ENCODE measurements at places on chromosomes 2 and 18.

DNA sequence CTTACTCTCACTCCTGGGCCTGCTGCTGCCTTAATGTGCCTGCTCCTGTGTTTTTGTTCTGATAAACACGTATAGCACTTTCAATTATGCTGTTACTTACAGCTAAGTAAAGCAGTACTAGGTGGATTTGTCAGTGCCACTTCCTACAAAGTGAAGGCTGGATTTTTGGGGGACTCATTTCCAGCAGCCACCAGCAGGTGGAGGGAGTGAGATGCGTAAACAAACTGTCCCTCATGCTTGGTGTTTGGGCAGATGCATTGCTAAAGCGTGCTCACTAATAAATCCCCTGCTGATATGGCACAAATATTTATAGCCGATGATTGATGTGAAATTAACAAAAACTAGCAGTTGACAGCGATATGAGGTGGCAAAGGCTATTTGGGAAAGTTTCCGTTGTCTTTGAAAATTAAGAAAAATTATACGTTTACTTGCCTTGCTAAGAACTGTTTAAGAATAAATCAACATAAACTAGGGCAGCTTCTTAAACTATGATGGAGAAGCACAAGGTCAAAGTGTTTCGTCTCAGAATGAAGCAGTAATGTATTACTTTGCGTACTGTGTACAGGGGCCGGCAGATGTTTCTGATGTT lies 101.7 kb downstream of the AGAP1 start:
- no peak for DNase-seq

DNA sequence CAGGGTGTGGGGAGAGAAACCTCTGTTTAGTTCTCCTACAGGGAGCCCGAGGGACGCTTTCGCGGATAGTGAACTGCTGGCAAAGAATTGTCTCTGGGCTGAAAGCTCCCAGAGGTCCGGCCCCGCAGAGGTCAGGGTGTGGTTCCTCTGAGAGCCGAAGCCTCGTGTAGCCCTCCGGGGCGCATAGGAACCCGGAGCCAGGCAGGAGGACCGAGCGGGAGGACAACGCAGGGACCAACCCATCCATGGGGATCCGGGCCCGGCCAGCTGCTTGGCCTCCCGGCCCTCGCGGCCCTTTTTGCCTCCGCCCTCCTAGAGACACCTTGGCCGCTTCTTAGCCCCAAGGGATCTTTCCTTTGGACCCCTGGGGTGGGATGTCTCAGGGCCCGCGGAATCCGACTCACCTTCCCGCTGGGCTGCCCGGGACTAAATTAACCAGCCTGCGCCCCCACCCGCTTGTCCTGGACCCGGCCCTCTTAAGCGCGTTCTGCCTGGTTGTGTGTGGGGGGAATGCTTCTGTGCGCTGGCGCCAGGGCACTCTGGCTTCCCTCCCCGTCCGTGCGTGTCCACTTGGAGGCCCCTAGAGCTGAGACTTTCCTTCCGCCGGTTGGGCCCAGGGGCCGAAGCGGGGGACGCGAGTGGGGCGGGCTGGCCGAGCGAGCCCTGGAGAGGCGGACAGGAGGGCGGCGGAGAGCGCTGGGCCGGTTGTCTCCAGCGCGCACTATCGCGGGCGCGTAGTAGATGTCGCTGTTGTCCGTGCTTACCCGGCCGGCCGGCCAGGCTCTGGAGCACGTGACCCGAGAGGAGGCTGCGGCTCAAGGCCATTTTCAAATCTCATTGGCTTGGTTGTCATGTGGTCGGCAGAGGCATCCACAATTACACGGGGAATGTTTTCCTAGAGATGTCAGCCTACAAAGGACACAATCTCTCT lies at the start of gene HOXD10:
TSS of gene HOXD10 (plus strand) at position 896 of the 931 bp plus-strand sequence. CDS start 56 bp downstream, outside the sequence.
- DNase-seq: no peak

- no peak for DNase-seq
Observed at GRCh38 chr2:151733771-151734672, at the start of gene NEB. Gene NEB, minus strand, starts transcription at chr2:151734476. Its CDS starts 1,320 bp downstream, at chr2:151733156.

GRCh38 chr2:133458280-133458679 lies 110.0 kb downstream of the NCKAP5 start:
- no peak for DNase-seq

- DNase-seq: no peak
Observed at GRCh38 chr2:205683502-205684367, 1.4 kb downstream of the NRP2 start.

- no peak for DNase-seq
Observed at GRCh38 chr2:28607730-28608499, 112.1 kb downstream of the PLB1 start.

GRCh38 chr2:55163274-55163721 lies 68.8 kb downstream of the CLHC1 start:
- no peak for DNase-seq

DNA sequence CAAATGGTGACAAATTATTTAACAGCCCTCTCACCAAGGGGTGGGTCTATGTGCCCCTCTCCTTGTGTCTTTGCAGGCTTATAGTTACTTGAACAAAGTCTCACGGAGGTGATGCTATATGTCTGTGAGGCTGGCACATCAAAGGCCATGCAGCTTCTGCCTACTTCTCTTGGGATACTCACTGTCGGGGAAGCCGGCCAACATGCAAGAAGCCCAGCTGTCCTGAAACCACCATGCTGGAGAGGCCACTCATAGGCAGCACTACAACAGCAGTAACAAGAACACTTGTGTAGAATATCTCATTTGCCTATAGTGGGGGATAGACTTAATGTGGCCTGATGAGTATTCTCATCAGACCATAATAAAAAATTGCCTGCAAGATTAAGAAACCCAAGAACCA lies 233.7 kb upstream of the NCKAP5 start:
- no peak for DNase-seq

DNA sequence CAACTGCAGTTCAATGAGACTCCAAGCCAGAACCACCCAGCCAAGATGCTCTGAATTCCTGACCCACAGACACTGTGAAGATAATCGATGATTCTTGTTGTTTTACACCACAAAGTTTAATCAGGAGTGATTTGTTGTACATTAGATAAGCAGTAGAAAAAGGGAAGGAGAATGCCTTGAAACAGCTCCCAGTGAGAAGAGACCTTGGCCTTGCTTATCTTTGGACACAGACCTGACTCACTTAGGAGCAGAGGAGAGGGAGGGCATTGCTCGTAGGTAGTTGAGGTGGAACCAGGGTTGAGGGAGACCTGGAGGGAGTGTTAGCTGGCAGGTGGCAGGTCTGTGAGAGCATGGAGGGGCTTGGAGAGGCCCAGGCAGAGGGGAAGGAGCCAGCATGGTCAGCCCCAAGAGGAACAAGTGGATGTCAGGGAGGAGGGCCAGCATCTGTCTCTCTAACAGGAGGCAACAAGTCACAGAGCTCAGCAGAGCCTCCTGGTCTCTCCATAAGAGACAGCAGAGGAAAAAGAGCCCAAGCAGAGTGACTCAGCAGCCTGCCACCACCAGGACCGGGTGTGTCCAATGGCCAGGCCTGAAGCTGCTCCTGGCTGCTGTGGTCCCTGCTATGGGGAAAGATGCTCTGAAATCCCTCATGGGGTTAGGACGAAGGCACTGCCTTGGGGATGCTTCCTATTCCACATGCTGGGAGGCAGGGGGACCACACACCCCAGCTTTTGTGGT lies 161.6 kb upstream of the CAPN13 start:
- DNase-seq: no peak

DNA sequence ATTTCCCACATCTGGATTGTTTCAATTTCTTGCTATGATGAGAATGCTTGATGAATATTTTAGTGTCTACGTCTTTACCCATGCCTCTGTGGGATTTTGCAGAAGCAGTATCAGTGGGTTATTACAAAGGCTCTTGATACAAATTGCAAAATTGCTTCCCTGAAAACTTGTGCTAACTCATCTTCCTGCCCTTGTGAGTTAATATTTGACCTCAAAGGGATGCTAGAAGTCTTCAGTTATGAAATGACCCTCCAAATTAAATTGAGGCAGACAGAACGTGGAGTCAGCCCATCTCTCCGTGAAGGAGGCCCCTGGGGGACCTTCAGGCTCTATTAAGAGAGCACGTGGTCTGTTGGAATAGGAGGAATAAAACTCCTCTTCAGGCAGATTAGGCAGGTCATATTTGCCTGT lies 239.2 kb upstream of the HS6ST1 start:
- DNase-seq: no peak

- no peak for DNase-seq
Observed at GRCh38 chr2:239152239-239152915, 248.4 kb downstream of the HDAC4 start.

- no peak for DNase-seq
Observed at GRCh38 chr2:145260081-145260480, 740.2 kb upstream of the ZEB2 start.

DNA sequence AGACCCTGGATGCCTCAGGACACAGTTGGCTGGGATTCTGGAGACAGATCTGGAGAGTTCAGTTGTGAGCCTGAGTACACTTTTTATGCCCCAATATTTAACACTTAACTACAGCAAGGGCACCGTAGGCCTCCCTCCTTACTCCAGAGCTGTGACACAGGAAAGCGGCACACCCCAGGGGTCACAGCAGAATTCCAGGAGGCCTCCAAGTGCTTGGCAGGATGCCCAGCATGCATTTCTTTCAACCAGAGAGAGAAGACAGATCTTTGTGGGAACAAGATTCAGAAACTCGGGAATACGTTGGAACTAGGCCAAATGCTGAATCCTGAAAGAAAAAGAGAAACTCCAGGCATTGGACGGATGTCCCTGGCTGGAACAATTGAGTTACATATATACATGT lies 199.2 kb upstream of the NT5C1B start:
- no peak for DNase-seq

GRCh38 chr2:68734688-68735525 lies at the start of gene ARHGAP25:
Gene ARHGAP25, plus strand, starts transcription at chr2:68734811. Its CDS starts 389 bp downstream, at chr2:68735200.
- no peak for DNase-seq

- DNase-seq: no peak
Observed at GRCh38 chr2:54894467-54894866, 155.8 kb downstream of the RTN4 start.

- DNase-seq: no peak
Observed at GRCh38 chr2:200787351-200788120, 24.2 kb upstream of the BZW1 start.

Measured in effector memory CD4-positive, alpha-beta T cell (primary cell).